ENCODE measurements at places on chromosomes 6 and 20. TPM values are rescaled to one million over a fixed set of nuclear protein-coding genes. Genes with fewer than 3 reads are reported as not detected.
A peak's percentile ranks its signal among the peaks of the same experiment; 100 is the strongest.

TMX4 gene
- polyA plus RNA-seq: 18.9 TPM

DNAH8 gene
- not detected for polyA plus RNA-seq

DNA sequence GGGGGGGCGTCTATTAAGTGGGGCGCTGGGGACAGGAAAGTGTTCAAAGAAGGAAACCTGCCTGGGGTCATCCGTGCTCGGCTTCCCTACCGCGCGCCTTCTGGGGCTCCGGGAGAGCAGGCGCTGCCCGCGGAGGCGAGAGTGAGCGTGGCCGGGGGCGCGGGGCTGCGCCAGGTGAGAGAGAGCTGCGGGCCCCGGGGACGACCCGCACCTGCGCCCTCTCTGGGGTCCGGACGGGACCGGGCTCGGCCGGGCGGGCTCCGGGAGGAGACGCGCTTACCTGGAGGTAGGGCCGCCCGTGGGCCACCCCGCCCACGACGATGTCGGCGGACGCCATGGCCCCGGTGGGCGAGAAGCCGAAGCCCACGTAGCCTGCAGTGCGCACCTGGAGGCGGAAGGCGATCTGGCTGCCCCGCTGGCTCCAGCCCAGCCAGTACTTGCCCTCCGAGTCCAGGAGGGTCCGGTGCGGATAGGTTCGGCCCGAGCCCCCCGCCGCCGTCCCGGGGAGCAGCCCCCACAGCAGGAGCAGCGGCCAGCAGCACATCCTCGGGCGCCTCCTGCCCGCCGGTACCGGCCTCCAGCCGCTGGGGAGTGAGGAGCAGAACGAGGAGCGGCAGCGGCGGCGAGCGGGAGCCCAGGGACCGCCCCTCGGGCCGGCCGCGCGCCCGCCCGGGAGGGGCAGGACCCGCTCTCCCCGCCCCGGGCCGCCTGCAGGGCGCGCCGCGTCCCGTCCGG, at the start of gene MOXD1:
TSS of gene MOXD1 (minus strand) at position 593 of the 735 bp plus-strand sequence. CDS start at position 544, 49 bp downstream.
- peak; percentile 81 for DNase-seq
- no peaks in the 10 kb centered on the region for H3K36me3 ChIP-seq
- no peaks in the 10 kb centered on the region for H3K27me3 ChIP-seq
- H3K4me1 ChIP-seq: no peaks in the 10 kb centered on the region
- H3K4me3 ChIP-seq: peak within 1 kb of the TSS; percentile 57
- H3K27ac ChIP-seq: no peak within 1 kb of the TSS

BAG2 gene
- 1.5 TPM for polyA plus RNA-seq

- no peaks in the 10 kb centered on the region for H3K27me3 ChIP-seq
- no peak overlapping the region for H3K4me3 ChIP-seq
- H3K36me3 ChIP-seq: no peaks in the 10 kb centered on the region
- H3K4me1 ChIP-seq: no peaks in the 10 kb centered on the region
- no peak overlapping the region for H3K27ac ChIP-seq
Measured at GRCh38 chr6:54778731-54779130, 67.8 kb upstream of the FAM83B start.

C6orf15 gene
- not detected for polyA plus RNA-seq

- H3K4me1 ChIP-seq: no peaks in the 10 kb centered on the region
- no peaks in the 10 kb centered on the region for H3K36me3 ChIP-seq
- no peaks in the 10 kb centered on the region for H3K27me3 ChIP-seq
- H3K27ac ChIP-seq: no peak overlapping the region
- DNase-seq: no peak
- no peak overlapping the region for H3K4me3 ChIP-seq
Measured at GRCh38 chr6:79438030-79438429, 99.2 kb downstream of the LCA5 start.

- DNase-seq: no peak
- no peaks in the 10 kb centered on the region for H3K27me3 ChIP-seq
- no peak overlapping the region for H3K4me3 ChIP-seq
- no peaks in the 10 kb centered on the region for H3K4me1 ChIP-seq
Measured at GRCh38 chr20:22353586-22353985, 230.8 kb downstream of the FOXA2 start.

DNA sequence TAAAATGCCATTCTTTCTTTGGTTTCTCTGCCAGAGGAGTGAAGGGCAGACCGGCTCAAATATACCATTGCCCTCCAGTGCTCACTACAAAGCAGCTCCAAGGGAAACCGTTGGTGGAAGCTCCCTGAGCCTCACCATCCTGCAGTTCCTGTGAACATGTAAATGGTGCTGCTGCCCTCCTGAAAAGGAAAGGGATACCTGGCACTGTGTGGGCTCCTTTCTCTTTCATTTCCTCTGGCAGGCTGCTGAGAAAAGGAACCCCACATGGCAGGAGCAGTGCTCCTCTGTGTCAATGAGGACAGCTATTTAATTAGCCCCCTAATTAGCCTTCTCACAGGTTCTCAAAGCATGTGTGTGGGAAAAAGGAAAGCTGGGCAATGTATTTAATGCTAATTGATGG, 142.5 kb downstream of the KLHL32 start:
- no peak overlapping the region for H3K27ac ChIP-seq
- no peaks in the 10 kb centered on the region for H3K27me3 ChIP-seq
- H3K36me3 ChIP-seq: no peaks in the 10 kb centered on the region
- H3K4me1 ChIP-seq: no peaks in the 10 kb centered on the region
- DNase-seq: no peak
- H3K4me3 ChIP-seq: no peak overlapping the region

DNA sequence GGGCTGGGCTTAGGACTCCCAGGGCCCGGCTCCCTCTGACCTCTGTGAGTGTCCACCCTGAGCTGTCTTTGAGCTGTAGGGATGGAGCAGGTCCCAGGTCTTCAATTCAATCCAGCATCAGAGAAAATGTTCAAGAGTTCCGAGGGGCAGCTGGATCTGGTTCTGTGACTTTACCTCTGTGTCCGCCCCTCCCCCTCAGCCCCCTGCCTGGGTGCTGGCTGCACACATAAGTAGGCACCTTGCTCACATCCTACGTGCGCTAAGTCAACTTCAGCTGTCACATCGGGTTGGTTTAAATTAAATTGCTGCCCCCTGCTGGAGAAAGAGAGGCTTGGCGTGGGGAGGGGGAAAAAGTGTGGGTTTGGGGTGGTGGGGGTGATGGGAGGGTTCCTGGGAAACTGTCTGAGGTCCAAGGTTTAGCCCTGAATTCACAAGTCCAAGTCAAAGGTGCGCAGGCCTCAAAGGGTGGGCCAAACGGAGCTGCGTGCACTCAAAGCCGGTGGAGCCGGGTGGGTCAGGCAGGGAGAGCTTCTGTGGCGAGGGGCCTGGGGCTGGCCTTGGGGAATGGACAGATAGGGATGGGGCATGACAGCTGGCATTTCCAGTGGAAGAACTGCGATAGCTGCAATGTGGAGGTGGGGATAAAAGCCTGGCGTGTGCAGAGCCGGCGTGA, 3.0 kb downstream of the WFDC5 start:
- H3K4me1 ChIP-seq: no peaks in the 10 kb centered on the region
- no peak for DNase-seq
- no peaks in the 10 kb centered on the region for H3K27me3 ChIP-seq

EPPIN gene
- not detected for polyA plus RNA-seq

DNA sequence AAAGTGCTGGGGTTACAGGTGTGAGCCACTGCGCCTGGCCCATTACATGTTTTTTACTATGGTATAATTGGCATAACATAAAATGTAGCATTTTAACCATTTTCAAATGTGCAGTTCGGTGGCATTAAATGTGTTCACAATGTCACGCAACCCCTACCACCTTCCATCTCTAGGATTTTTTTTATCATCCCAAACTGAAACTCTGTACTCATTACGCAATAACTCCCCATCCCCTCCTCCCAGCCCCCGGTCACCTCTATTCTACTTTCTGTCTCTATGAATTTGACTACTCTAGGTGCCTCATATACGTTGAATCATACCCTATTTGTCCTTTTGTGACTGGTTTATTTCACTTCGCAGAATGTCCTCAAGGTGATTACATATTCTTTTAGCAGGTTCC, 233.1 kb upstream of the ARID1B start:
- no peak overlapping the region for H3K4me3 ChIP-seq
- DNase-seq: no peak
- H3K27me3 ChIP-seq: no peaks in the 10 kb centered on the region
- H3K4me1 ChIP-seq: no peaks in the 10 kb centered on the region

DNA sequence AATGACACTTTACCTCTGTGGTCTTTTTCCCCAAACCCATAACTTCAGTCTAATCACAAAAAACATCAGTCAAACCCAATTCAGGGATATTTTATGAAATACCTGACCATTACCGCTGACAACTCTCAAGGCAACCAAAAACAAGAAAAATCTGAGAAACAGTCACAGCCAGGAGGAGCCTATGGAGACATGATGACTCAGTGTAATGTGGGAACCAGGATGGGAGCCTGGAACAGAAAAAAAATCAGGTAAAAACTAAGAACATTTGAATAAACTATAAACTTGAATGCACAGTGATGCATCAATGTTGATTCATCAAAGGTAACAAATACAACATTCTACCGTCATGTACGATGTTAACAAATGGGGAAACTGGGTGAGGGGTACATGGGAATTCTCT, 84.1 kb upstream of the TSHZ2 start:
- no peak overlapping the region for H3K4me3 ChIP-seq
- H3K36me3 ChIP-seq: no peaks in the 10 kb centered on the region
- no peak overlapping the region for H3K27ac ChIP-seq
- no peaks in the 10 kb centered on the region for H3K27me3 ChIP-seq

HLA-DMB gene
- polyA plus RNA-seq: 6.2 TPM

DNA sequence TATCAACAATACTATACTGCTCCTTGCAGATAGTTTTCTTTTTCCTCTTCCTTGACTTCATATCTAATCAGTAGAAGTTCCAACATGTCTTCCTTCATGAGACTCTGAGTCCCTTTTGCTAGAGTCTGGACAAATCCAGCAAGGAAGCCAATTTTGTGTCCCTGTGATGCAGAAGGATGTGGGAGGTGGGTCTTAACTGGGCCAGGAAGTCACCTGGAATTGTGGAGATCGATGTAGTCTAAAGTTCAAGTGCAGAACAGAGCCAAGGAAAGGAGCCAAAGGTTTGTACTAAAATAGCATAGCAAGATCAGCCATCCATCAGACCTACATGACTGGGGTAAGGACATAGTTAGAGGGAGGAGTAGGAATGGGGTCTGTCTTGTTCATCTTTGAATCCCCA, 37.6 kb downstream of the SPTLC3 start:
- no peak overlapping the region for H3K27ac ChIP-seq
- H3K27me3 ChIP-seq: no peaks in the 10 kb centered on the region
- no peaks in the 10 kb centered on the region for H3K4me1 ChIP-seq
- no peaks in the 10 kb centered on the region for H3K36me3 ChIP-seq

RTF2 gene
- 55.4 TPM for polyA plus RNA-seq

DNA sequence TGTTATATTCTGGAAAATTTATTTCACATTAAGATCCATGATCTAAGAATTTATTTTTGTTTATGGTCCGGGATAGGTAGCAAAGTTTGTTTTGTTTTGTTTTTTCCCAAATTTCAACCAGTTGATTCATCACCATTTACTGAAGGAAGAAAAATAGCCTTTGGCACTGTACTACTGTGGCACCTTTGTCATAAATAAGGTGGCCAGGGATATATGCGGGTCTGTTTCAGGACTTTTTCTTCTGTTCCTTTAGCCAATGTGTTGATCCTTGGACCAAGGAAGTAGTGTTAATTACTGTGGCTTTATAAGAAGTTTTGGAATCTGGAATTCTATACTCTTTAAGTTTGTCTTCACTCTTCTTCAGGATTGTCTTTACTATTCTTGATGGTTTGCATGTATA, 171.7 kb downstream of the FAXC start:
- no peaks in the 10 kb centered on the region for H3K4me1 ChIP-seq
- H3K36me3 ChIP-seq: no peaks in the 10 kb centered on the region
- no peak overlapping the region for H3K27ac ChIP-seq
- no peak for DNase-seq
- H3K4me3 ChIP-seq: no peak overlapping the region
- no peaks in the 10 kb centered on the region for H3K27me3 ChIP-seq
